Activated T-cell treated with anti-CD3 and anti-CD28 coated beads, Interleukin-2, amount 50 U/mL, for 72 hours (primary cell): ENCODE measurements at places on chromosomes 13 and 19.
A peak's percentile ranks its signal among the peaks of the same experiment; 100 is the strongest.

DNA sequence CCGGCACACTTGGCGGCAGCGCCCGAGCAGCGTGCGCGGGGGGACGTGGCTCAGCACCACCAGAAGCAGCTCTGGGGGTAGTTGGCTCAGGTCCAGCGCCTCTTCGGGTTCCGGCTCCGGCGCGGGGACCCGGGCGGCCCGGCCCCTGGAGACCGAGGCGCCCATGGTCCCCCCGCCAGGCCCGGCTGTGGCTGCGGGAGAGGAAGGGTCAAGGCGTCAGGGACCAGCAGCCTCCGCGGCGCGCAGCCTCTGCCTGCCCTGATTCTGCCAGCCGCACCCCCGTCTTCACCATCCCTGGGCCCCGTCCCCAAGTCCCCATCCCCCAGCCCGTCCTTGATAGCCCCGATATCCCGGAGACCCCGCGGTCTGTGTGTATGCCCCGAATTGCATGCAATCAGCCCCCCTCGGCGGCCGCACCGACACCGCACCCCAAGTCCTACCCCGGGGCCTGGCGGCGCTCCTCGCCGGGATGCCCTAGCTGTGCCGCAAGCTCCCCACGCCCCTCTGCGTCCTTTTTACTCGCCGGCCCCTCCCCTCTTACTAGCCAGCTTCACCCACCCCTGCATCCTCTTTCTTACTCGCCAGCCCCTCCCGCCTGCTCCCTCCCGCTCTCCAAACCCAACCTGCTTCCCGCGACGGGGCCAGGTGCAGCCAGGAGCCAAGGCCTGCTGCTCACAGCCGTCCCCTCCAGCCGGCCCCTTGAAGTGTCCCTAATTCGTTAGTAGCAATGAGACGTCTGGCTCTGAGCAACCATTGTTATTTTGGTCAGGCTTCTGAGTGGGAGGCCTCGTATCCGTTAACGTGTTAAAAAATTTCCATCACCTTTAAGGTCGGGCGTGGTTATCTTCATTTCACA is at the start of gene FBXO27:
FBXO27 (minus strand) TSS at position 487 of the 856 bp plus-strand sequence; CDS start at position 165, 322 bp downstream.
- peak; percentile 1 for DNase-seq

- no peak for DNase-seq
Observed at GRCh38 chr13:51501592-51502152, 48.8 kb upstream of the INTS6 start.

DNA sequence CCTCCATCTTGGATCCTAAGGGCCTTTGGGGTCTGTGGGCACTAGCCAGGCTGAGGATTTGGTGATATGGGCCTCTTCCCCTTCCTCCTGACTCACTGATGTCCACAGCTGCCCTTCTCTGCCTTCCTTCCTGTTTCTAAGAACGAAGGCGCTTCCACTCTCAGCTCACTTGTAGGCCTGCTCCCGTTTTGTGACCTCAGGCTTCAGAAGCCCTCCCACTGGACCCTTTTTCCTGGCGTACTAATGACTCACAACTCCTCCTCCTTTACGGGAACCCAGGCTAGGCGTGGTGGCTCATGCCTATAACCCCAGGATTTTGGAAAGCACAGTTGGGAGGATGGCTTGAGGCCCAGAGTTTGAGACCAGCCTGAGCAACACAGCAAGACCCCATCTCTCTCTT is 55.6 kb downstream of the TMED1 start:
- no peak for DNase-seq

- DNase-seq, result no peak
Observed at GRCh38 chr13:39578821-39579291, 24.1 kb downstream of the LHFPL6 start.

DNA sequence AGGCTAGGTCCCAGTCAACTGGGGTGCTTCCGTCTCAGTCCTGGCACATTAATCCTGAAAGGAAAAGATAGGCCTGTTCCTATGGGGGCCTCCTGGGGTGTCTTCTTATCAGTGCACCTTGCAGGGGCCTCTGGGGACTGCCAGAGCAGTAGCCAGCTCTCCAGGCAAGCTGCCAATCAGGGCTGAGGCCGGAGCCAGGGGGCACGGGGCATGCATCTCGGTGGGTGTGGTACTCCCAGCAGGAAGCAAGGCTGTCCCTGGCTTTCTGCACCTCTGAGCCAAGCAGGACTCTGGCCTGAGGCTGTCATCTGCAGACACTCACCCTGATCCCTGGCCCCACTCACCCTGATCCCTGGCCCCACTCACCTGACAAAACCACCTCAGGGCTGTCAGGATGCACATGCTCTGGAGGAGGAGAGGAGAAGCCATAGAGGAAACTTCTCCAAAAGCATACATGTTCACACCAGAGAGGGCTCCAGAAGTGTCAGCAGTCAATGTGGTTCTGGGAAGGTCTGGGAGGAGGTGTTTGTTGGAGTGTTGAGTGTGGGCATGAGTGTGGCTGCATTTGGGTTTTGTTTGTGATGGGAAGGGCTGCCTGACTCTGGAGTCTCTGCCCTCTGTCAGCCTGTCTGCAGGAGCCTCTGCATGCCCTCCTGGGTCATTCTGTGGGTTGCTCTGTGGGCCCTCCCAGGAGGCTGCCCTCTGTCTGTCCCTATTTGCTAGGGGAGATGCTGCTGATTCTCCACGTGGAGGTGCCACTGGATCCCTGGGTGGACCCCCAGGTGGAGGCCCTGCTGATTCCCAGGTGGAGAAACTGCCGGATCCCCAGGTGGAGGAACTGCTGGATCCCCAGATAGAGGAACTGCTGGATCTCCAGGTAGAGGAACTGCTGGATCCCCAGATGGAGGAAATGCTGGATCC is 22.7 kb upstream of the KCTD15 start:
- no peak for DNase-seq

GRCh38 chr19:46617601-46618000 is 7.3 kb downstream of the PTGIR start:
- DNase-seq, result no peak
